ENCODE measurements at places on chromosomes 7 and 10.

GRCh38 chr10:93074597-93075368 lies 1.1 kb downstream of the CYP26A1 start:
- no peak for DNase-seq

GRCh38 chr7:36275735-36276284 lies 113.9 kb upstream of the ANLN start:
- DNase-seq: no peak

- DNase-seq: no peak
Observed at GRCh38 chr10:49008505-49009198, 69.0 kb upstream of the LRRC18 start.

GRCh38 chr10:128040096-128040495 lies 86.1 kb downstream of the MKI67 start:
- DNase-seq: no peak

GRCh38 chr7:147796581-147796980 lies 794.0 kb upstream of the C7orf33 start:
- no peak for DNase-seq

- no peak for DNase-seq
Observed at GRCh38 chr10:30647089-30647488, 17.5 kb upstream of the LYZL2 start.

- DNase-seq: no peak
Observed at GRCh38 chr7:101882005-101882421, 64.6 kb downstream of the CUX1 start.

- DNase-seq: no peak
Observed at GRCh38 chr7:42833411-42833810, 78.5 kb downstream of the C7orf25 start.

DNA sequence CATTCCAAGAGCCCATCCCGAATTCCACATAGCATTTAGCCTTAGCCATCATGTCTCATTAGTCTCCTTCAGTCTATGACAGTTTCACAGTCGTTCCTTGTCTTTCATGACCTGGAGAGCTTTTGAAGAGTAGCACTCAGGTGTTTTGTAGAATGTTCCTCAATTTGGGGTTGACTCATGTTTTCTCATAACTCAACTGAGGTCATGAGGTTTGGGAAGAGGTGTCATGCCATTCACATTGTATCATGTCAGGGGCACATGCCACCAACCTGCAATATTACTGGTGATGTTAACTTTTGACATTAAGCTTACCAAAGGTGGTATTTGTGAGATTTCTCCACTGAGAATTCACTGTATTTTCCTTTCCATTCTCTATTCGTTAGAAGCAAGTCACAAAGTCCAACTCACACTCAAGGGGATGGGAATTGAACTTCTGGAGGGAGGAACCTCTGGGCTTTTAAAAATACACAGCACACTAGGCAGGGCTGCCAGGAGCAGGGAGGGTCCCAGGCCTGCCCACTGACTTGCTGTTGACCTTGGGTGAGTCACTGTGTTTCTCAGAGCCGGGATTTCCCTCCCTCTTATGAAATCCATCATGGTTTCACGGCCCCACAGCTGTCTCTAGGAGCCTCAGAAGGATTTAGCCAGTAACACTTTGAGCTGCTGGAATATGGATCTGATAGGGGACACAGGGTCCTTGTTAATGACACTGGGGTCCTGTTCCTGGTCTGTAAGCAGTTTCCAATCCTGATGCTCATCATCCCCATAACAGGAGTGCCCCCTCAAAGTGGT lies 74.4 kb upstream of the TCF7L2 start:
- DNase-seq: no peak

DNA sequence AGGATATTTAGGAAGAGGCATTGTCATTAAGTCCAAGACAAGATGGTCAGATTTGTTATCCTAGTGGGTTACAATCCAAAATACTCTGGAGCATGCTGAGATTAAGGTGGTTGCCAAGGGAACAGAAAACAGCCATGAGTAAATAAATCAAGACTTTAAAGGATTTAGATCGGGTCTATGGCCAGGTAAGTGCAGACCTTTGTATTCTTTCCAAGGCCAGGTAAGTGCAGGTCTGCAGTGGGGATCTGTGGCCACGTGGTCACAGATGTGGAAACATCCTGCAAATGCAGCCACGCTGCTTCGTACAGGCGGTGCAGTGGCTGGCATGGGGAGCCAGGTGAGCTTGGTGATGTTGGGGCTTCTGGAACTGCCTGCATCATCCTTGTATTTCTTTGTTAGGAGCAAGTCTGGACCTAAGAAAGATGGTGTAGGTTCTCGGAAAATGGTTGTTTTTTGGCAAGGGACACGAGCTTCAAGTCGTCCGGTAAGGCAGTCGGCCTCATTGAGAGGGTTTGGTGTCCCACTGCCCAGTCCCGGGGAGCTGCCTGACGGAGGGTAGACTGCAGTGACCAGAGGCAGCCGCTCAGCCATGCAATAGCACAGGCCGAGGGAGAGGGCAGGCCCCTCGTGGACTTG lies 21.8 kb downstream of the ZNF775 start:
- DNase-seq: no peak

- no peak for DNase-seq
Observed at GRCh38 chr10:130179640-130180039, 43.4 kb downstream of the GLRX3 start.

GRCh38 chr7:131673576-131673975 lies 117.1 kb upstream of the PODXL start:
- no peak for DNase-seq

DNA sequence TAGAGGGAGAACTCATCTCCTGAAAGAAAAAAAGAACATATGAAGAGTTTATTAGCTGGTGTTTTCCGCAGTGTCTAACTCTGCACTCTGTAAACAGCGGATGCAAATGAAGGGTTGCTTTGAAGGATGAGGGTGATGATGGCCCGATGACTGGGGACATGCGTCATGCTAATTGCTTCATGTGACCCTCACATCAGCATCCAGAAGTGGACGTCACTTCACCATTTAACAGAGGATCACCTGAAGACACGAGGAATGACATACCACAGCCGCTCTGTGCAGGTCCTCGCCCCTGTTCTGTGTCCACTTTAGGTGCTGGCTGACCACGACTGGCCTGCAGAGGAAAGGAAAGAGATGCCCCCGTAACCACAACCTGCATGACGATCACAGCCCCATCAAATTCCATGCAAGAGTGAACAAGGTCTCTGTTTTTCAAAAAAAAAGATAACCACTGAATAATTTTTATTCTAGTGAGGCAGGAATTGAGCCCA lies 82.9 kb downstream of the KLF6 start:
- DNase-seq: no peak

DNA sequence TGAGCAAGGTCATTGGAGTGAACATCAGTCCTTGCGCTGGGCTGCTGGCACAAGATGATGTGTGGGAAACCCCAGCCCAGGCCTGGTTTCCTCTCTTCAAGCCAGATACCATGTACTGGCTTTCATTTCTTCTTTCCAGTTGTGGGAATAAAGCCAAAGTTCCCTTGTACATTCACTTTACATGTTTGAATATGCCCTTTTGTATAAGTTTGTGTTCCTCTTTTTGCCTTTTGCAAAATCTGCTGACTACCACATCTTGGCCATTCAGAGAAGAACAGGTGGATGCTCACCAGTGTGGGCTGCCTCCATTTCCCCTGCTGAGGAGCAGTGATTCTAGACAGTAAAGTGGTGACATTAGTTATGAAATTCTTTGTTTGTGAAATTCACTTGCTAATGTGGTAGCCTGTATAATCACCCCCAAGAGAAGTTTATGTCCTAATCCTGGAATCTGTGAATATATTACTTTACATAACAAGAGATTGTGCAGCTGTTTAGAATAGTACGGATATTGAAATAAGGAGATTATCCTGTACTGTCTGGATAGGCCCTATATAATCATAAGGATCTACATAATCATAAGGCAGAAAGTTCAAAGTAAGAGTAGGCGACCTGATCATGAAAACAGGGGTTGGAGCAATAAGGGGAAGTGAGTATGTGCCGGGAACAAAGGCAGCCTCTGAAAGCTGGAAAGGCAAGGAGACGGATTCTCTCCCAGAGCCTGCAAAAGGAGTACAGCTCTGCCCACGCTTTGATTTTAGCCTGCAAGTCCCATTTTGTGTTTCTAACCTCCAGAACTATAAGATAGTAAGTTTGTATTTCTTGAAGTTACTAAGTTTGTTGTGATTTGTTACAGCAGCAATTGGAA lies 18.8 kb upstream of the AOAH start:
- DNase-seq: no peak

DNA sequence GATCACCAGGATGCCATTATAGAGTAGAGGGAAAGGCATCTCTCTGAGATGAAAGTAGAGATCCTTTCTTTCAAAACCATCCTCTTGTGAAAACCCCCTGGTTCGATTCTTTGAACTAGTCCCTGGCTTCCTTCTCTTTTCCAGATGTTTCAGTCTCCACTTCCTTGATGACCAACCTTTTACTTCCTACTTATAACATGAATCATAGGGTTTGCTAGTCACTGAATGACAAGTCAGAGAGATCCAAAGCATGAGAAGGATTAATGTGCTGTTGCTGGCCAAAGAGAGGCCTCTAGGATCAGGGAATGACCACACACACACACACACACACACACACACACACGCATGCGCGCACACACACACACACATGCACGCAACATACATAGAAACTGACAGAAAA lies 161.1 kb upstream of the FRMD4A start:
- no peak for DNase-seq

GRCh38 chr7:129146237-129146979 lies 1.9 kb downstream of the TSPAN33 start:
- DNase-seq: no peak

DNA sequence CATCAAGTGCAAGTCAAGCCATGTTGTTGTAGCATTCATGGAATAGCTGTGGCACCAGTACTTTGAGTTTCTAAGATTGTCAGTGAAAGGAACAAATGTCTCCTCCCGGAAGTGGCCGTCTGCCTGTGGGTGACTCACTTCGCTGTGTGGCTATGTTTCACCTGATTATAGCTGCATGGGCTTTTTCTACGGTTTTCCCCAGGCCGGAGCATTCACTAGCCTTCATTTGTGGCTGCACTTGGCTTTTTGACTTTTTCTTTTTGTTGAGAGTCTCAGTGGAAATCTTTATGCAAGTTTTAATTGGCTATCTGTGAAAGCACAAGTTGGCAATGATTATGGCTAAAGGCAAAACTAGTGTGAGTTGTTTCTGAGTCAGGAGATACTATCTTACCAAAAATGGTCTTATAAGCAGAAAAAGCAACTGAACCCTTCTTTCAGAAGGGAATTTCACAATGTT lies 35.0 kb downstream of the SRI start:
- DNase-seq: no peak

GRCh38 chr7:48664241-48664640 lies 260.1 kb upstream of the CDC14C start:
- DNase-seq: no peak

DNA sequence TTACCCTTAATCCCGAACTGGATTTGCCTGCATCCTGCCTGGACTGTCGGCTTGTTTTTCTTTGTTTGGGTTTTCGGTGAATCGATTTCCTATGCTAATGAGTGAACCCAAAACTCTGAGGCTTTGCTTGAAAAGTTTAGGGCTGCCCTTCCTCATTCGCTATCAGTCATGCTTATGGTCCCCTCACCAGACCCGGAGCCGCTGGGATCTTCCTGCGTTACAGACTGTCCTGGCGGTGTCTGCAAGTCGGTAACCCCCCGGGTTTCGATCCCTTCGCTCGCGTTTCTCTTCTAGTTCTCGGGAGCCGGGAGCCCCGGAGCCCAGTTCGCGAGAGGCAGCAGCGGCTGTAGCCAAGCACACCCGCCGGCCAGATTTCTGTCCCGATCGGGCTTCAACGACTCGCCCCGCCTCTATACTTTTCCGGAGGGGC lies 2.2 kb downstream of the EMX2 start:
- no peak for DNase-seq

GRCh38 chr10:104577861-104578521 lies 63.1 kb upstream of the SORCS3 start:
- DNase-seq: no peak

DNA sequence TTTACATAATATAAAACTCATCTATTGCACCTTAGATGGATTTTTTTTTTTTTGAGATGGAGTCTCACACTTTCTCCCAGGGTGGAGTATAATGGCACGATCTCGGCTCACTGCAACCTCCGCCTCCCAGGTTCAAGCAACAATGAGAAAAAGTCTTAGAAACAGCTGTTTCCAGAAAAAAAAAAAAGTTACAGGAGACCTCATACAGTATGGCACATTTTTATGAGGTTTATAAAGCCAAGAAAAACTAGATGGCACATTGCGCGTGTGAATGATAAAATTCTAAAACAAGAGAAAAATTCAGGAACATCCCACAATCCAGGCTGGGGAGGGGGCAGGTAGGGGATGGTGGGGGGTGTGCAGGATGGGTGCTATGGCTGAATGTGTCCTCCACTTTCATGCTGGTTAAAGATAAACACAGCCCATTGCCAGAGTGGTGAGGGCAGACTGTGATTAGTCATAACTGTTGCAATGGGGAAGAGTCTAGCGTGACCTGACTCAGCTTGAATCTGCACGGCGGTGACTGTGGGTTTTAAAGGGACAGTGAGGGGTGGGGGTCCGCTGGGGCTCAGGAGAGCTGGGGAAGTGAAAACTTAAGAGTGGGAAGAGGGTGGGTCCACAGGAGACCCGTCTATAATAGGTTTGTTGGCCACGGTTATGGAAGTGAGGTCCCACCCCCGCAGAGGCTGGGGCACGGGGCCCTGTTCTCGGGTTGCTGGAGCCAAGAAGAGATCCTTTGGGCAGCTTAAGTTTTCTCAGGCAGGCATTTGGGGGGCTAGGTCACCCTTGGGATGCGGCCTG lies 11.9 kb upstream of the LRRC27 start:
- no peak for DNase-seq

GRCh38 chr7:20557116-20557515 lies 58.4 kb upstream of the ABCB5 start:
- DNase-seq: no peak

GRCh38 chr7:47432671-47433563 lies 149.0 kb downstream of the TNS3 start:
- DNase-seq: no peak

- no peak for DNase-seq
Observed at GRCh38 chr10:86658751-86659150, 4.4 kb downstream of the OPN4 start.

GRCh38 chr10:70584909-70585544 lies 17.5 kb downstream of the PRF1 start:
- DNase-seq: no peak

DNA sequence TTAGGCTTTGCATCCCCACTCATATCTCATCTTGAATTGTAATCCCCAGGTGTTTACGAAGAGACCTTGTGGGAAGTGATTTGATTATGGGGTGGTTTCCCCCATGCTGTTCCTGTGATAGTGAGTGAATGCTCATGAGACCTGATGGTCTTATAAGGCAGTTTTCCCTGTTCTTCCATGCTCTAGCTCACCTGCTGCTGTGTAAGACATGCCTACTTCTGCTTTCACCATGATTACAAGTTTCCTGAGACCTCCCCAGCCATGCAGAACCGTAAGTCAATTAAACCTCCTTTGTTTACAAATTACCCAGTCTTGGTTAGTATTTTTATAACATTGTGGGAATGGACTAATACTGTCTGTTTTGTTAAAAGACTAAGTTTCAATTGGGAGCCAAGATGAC lies 35.3 kb upstream of the ZNF92 start:
- DNase-seq: no peak

GRCh38 chr7:69843653-69844052 lies 245.4 kb downstream of the AUTS2 start:
- no peak for DNase-seq

GRCh38 chr7:55794527-55794926 lies 68.0 kb downstream of the SEPTIN14 start:
- no peak for DNase-seq
